ENCODE measurements at places on chromosomes 7 and 10.

GRCh38 chr7:105581066-105581811 lies at the start of gene EFCAB10:
Gene EFCAB10 (minus strand): TSS chr7:105581493. CDS start chr7:105581463, 30 bp downstream.
- no peak for DNase-seq

- no peak for DNase-seq
Measured at GRCh38 chr7:109751241-109751640, 1181.6 kb downstream of the DNAJB9 start.

DNA sequence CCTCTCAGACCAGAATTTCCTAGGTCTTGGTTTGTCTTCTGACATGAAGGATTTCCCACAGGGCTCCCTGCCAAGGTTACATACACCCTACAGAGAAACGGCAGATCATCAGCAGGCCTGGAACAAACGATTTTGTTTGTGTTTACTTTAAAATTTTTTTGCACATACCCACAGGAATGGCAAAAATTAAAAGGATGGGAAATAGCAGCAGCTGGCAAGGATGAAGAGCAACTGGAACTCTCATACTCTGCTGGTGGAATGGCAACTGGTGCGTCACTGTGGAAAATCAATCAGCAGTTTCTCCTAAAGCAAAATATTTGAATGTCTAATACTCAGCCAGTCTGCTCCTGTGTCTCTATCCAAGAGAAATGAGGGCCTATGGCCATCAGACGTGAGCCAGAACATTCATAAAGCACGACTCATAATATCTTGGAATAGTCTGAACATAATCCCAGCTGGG lies 6.5 kb downstream of the BAIAP2L1 start:
- DNase-seq: no peak

- no peak for DNase-seq
Measured at GRCh38 chr7:6691609-6692106, 15.1 kb downstream of the ZNF12 start.

DNA sequence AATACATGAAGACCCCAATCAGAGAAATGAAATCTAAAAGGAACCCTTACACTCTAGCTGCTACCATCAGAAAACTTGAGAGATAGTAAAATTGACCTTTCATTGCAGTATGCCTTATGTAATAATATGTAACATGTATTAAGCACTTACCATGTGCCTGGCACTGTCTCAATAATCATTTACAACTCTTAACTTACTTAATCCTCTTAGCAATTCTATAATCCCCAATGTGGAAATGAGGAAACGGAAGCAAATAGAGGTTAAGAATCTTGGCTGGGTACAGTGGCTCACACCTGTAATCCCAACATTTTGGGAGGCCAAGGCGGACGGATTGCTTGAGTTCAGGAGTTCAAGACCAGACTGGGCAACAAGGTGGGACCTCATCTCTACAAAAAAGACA lies 29.8 kb upstream of the FHIP2A start:
- DNase-seq: no peak

DNA sequence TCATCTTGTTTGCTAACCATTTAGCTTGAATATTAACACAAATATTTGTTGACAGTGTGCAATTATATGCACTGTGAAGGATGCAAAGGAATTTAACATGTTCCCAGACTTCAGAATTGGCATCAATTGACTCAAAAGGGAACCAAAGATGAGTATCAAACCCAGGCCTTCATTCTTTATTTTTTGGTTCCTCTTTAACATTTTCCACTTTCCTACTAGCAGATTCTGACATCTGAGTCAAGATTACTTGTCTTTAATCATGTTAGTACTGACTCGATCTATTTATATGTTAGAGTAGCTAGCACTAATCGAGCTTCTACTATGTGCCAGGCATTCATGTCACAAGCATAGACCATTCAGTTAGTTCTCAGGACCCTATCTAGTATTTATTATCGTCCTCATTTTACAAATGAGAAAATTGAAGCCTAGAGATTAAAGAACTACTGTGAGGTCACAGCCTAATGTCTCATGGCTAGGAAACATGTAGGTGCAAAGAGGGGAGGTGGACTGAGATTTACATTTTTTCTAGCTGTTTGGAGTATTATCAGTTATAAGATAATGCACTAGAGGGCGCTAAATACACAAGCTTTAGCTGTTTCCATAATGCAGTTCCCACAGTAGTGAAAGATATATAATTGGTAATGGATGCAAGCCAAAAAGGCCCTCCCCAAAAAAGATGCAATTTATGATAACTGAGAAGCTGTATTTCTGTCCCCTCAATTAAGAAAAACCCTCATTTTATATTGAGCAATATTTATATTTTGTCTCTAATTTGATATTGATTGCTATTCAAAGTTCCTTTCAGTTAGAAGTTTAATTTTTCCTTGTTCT lies 32.9 kb upstream of the KMT2E start:
- no peak for DNase-seq

DNA sequence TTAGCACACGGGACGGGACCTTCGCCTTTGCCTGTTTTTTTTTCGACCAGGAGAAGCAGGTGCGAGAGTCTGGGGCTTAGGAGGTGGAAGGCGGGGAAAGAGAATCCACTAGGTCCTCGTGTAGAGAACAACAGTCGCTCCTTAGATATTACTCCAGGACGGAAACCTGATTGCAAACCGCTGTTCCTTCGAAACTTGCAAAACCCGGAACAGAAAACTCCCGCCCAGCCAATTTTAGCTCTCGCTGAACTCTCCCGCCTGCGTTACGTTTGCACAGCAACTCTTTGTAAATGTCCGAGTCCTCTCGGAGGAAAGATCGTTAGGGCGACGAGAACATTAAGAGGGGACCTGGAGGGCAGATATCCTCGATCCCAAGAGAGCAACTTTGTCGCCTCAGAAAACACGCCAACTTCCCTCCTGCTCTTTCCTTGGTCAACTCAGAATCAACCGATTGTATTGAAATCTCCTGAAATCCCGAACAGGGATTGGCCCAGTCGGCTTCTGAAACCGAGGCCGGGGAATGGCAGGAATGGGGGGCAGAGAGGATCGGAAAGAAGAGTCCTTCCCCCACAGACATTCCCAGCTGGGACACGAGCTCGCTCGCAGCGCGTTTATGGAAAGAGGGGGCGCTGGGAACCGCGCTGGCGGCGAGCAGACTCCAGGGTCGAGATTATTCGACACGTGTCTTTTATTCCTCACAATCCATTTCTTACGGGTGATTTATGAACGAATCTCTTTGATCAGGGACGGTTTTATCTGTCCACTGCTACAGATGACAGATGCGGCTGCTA lies 9.9 kb downstream of the TWIST1 start:
- DNase-seq: no peak

GRCh38 chr10:22765660-22766547 lies 51.5 kb upstream of the PIP4K2A start:
- DNase-seq: no peak

DNA sequence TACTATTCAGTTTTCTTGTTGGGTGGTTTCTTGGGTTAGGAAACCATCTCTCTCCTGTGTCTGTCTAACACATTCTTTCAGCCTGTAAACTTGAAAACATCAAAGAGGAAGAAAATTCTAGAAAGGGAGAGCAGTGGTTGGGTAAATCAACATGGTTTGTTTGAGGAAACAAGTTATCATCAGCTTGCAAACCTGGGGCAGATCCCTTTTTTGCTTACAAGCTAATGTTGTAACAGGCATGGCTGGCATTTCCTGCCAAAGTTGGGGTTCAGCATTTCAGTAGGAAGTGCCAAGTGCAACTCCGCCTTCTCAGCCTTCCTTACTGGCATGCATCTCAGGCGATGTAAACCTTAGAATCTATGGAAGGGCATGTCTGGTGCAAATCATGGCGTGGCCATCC lies 112.6 kb downstream of the EEPD1 start:
- DNase-seq: no peak

GRCh38 chr7:77459311-77459726 lies 43.2 kb upstream of the GSAP start:
- no peak for DNase-seq

- no peak for DNase-seq
Measured at GRCh38 chr7:124155432-124156022, 122.7 kb upstream of the TMEM229A start.

- DNase-seq: no peak
Measured at GRCh38 chr7:1654738-1655475, 15.2 kb upstream of the ELFN1 start.

- no peak for DNase-seq
Measured at GRCh38 chr10:131312478-131312836, 936 bp upstream of the TCERG1L start.

- no peak for DNase-seq
Measured at GRCh38 chr10:4568731-4569130, 257.3 kb upstream of the AKR1E2 start.

GRCh38 chr7:127040042-127040441 lies 212.7 kb downstream of the GRM8 start:
- no peak for DNase-seq

DNA sequence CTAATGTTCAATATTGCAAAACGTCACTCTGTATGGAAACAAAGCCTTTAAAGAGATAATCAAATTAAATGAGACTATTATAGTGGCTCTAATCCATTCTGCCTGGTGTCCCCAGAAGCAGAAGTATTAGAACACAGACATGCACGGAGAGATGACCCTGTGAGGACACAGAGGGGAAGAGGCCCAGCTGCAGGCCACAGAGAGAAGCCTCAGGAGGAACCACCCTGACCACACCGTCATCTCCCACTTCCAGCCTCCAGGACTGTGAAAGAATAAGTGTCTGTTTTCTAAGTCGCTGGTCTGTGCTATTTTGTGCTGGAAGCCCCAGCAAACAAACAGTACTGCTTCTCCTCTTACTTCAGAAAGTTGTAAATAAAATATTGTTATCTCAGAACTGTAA lies 283.5 kb upstream of the ADARB2 start:
- no peak for DNase-seq

DNA sequence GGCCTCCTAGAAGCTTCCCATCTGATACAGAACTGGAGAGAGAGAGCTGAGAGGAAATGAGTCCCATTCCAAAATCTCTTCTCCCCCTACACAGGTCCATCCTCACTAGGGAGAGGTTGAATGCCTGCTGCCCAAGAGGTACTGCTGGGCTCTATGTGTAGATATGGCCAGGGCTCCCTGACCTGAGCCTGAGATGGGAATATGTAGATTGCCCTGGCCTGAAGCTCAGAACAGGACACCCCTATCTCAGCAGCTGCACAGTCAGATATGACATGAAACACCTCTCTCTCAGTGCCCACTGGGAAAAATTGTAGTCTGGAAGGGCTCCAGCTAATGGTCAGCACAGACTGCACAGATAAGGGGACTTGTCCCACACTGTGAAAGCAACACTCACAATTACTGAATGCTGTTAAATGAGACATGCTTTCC lies 3.1 kb upstream of the IFIT1B start:
- DNase-seq: no peak

Data from esophagus squamous epithelium (tissue), 5 donors.